ENCODE measurements at places on chromosomes 1 and 21.

GRCh38 chr21:16258844-16259611 is 529.2 kb downstream of the USP25 start:
- DNase-seq, result no peak

DNA sequence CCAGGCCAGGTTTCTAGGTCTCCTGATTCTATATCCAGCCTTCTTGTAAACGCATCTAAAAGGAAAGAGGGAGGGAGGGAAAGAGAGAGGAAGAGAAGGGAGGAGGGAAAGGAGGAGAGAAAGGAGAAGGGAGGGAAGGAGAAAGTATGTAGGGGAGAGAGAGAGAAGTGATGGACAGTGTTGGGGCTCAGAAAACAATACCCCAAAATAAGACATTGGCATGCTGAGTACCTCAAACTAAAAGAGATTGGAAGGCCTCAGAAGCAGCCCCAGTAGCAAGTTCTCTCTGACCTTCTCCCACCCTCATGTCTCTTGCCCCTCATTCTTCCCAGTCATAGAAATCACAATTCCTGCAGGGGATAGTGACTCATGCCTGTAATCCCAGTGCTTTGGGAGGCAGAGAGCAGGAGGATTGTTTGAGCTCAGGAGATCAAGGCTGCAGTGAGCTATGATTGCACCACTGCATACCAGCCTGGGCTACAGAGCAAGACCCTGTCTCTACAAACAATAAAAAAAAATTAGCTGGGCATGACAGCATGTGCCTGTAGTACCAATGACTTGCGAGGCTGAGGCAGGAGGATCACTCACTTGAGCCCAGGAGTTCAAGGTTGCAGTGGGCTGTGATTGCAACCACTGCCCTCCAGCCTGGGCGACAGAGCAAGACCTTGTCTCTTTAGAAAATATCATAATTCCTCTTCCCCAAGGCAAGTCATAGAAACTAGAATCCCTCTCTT is 51.2 kb downstream of the DNTTIP2 start:
- DNase-seq, result peak; percentile 41

DNA sequence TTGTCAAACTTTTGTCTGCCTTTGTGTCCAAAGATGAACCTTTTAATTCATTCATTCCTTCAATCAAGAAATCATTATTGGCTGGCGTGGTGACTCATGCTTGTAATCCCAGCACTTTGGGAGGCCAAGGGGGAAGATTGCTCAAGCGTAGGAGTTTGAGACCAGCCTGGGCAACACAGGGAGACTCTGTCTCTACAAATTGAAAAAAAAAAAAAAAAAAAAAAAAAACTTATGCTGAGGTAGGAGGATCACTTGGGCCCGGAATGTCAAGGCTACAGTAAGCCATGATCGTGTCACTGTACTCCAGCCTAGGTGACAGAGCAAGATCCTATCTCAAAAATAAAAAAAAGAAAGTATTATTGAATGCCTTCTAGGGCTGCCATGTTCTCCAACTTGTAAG is 51.3 kb upstream of the CXADR start:
- DNase-seq, result no peak

DNA sequence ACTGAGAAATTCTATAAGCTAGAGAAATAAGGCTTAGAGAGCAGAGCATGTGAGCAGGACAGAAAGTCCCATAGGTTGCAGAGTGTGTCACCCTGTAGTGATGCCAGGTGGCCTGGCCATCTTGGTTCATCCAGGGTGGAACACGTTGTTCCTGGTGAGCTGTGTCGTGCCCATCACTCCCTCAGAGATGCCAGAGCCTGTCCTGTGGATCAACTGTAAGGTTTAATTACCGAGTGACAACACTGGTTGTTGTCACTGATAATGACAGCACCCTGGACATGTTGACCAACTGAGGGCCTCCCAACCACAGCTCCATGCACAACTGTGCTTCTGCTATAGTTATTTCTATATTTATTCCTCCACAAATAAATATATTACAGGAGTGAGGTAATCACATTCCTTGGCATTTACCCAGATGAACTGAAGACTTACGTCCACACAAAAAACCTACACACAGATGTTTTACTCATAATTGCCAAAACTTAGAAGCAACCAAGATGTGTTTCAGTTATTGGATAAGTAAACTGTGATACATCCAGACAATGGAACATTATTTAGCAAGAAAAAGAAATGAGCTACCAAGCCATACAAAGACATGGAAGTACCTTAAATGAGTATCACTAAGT is 6.2 kb downstream of the C1orf198 start:
- DNase-seq, result no peak

DNA sequence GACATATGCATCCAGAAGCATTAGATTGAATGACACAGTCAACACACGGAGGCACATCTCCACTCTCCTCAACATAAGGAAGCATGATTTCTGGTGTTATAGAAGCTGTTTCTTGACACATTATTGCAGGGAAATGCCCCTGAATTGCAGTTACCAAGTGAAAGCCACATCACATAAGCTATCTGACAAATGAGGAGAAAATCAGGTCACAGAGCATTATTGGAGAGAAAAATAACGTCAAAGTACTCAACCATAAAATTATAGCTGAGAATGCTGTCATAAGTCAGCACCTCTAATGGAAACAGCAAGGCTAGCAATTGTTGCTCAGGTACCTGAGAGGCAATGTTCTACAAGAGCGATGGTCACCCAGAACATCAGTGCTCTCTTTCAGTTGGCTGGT is 169.9 kb upstream of the PALMD start:
- DNase-seq, result no peak

DNA sequence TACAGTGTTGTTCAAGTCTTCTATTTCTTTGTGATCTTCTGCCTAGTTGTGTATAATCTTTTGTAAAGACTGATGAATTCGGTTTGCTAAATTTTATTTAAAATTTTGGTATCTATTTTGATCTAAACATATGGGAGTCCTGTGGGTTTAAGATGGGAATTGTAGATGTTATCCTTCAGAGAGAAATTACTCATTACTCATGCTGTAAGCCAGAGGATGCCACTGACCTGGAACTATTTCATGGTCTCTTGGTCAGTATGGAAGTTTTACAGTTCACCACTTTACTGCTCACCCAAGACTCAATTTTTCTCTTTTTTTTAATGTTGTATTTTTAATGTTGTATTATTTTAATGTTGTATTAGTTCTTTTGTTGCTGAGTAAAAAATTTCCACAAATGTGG is 138.6 kb upstream of the B3GALT2 start:
- DNase-seq, result no peak

GRCh38 chr1:155160128-155160527 is 13.0 kb downstream of the KRTCAP2 start:
- DNase-seq, result no peak

GRCh38 chr1:7688659-7689058 is 82.4 kb upstream of the VAMP3 start:
- DNase-seq, result no peak

DNA sequence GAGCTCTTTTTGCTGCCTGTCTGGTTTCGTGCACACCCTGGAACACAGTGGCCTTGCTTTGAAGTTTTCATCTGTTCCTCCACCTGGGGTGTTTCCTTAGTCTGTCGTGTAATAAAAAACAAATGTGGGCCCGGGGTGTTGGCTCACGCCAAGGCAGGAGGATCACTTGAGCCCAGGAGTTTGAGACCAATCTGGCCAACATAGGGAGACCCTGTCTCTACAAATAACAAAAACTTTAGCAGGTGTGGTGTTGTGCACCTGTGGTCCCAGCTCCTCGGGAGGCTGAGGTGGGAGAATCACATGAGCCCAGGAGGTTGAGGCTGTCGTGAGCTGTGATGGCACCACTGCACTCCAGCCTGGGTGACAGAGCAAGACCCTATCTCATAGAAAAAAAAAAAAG is 4.5 kb downstream of the NCMAP start:
- no peak for DNase-seq

DNA sequence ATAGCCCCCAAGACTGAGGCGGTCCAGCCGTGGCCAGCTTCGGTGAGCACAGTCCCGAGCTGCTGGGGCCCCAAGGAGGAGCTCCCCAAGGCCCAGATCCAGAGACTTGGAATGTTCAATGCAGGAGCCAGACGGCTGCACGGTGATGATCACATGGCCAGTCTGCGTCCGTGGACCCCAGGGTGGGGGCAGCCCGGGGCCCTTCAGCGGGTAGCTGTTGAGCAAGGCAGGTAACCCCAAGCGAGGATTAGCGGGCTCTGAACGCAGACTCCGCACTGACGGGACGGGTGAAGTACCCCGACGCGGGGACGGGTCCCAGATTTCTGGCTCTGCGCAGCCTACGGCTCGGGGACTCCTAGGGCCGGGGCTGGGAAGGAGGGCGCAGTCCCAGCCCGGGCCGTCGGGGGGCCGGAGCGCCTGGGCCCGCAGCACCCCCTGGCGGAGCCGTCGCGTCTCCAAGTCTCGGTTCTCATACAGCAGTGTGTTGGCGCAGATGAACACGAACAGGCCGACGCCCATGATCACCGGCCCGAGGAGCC is 2.7 kb downstream of the TMEM200B start:
- peak; percentile 89 for DNase-seq

DNA sequence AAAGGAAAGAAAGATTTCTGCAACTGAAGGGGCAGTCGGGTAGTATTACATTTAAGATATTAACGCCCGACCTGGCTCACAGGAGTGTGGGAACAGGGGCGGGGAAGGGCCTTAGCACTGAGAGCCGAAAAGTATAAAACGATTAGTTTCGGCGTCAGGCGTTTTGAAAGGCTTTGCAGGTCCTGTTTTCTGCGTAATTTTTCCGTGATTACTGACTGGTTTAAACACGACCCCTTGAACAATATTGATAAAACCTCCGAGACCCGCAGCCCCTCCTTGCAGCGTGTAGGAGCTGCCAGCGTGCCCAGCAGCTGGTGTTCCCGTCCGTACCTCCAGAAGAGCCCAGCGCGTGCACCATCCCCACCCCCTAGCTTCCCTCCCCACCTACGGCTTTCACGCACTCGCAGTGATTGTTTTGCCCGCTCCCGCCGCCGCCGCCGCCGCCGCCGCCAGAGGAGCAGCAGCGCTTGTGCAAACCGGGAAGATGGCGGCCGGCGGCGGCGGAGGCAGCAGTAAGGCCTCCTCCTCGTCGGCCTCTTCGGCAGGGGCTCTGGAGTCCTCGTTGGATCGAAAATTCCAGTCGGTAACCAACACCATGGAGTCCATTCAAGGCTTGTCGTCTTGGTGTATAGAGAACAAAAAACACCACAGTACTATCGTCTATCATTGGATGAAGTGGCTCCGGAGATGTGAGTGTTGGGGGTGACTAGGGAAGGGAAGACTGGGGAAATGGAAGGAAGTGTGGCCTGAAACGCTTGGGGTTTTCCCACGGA is 470 bp downstream of the RPRD2 start:
- DNase-seq, result peak; percentile 81

DNA sequence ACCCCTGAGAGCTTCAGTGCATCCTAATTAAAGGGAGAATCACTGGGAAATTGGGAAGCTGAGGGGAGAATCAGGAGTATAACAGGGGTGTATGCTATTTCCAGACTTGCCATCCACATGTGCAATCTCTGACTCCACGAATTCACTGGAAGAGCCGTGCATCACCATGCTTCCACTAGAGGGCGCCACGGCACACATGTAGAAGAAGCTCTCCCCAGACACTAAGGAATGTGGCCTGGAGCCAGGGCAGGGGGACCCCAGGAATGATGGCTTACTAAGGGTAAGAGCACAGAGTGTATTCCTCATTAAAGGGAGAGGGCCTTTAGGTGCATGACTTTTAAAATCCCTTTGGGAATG is 81.5 kb downstream of the ABCA4 start:
- DNase-seq, result peak; percentile 78

GRCh38 chr1:58324558-58324957 is 222.0 kb downstream of the OMA1 start:
- DNase-seq, result no peak

DNA sequence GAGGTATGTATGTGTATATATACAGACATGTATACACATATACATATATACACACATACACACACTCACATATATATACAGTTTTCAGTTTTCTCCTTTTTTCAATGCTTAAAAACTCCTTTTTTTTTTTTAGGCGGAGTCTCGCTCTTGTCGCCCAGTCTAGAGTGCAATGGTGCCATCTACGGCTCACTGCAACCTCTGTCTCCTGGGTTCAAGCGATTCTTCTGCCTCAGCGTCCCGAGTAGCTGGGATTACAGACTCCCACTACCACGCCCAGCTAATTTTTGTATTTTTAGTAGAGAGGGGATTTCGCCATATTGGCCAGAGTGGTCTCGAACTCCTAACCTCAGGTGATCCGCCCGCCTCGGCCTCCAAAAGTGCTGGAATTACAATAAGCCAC is 27.0 kb downstream of the STYXL2 start:
- DNase-seq, result no peak

DNA sequence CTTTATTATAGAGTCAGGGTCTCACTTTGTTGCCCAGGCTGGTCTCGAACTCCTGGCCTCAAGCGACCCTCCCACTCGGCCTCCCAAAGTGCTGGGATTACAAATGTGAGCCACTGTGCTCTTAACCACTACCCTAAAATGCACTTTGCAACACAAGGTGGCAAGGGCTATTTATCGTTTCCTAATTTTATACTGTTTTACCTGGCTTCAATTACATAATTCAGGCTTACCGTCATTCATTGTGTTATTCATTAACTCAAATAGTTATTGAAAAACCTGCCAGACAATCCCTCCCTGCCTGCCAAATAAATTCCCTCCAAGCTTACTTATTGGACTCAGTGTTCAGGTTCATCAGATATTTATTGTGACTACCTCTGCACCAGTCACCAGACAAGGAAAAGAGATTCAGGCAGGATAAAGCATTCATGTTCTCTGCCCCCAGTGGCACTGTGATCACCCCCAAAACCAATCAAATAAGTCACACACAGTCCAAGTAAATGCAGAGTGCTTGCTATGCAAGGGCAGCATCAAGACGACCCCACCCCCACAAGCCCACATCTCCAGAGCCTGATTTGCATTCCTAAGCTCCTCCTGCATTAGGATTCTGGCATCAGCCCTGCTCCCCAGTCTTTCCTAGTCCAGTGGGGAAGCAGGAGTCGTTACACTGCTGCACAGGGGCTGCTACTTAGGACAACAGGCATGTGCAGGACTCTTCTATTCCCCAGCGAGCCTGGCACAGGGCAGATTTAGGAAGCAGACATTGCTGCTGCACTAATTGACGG is 8.1 kb downstream of the PAQR7 start:
- DNase-seq, result no peak

- DNase-seq, result no peak
Observed at GRCh38 chr1:226542623-226543103, 5.9 kb upstream of the STUM start.

GRCh38 chr1:44786138-44786840 is 1.7 kb downstream of the BEST4 start:
- DNase-seq, result peak; percentile 96

- no peak for DNase-seq
Observed at GRCh38 chr1:152513081-152513480, 1.2 kb upstream of the CRCT1 start.

DNA sequence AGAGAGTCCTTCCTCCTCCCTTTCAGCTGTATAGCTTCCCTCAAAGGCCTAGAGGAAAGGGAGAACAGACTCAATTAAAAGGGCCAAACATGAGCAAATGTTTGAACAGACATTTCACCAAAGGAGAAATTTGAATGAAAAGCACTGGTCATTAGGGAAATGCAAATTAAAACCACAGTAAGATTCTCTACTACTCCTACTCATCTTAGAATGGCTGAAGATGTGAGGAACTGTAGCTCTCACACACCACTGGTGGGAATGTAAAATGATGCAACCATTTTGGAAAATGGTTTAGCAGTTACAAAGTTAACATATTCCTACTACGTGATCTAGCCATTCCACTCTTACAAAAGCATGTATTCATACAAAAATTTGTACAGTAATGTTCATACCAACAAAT is 253.0 kb upstream of the HOOK1 start:
- no peak for DNase-seq

GRCh38 chr1:233033361-233033760 is 83.0 kb downstream of the NTPCR start:
- DNase-seq, result no peak
